ENCODE measurements at places on chromosomes 4 and X.

DNA sequence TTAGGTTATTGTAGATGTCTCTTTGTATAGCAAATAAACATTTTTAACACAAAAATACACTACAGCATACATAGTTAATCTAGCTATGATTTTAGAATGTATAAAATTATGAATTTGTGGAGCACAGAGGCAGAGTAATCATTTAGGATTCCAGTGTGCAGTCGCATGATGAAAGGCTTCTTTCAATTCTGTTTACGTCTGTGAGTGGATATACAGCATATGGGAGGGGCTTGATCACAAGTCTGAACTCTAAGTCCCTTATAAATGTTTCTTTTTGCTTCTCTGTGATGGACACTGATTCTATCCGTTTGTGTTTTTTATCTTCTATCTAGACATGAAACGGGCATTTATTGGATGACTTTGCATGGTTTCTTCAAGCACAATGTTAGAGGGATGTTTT, 1239.6 kb upstream of the AGA start:
- no peak for DNase-seq

DNA sequence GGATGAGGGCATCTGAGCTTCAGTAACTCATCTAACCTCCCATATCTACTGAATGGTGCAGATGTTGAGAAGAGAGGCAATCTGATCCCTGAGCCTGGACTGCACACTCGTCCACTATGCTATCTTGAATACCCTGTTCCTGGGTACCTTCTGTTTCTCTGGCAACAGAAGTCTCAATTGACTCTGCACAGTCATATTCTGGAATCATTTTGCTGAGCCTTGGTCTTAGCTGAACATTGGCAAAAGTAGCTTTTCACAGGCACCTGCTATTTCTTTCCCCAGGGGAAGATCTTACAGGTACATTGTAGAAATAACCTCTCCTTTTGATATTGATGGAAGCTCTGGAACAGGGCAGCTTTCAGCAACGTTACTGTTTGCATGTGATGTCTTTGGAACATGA, 161.5 kb upstream of the GPR101 start:
- DNase-seq = no peak

DNA sequence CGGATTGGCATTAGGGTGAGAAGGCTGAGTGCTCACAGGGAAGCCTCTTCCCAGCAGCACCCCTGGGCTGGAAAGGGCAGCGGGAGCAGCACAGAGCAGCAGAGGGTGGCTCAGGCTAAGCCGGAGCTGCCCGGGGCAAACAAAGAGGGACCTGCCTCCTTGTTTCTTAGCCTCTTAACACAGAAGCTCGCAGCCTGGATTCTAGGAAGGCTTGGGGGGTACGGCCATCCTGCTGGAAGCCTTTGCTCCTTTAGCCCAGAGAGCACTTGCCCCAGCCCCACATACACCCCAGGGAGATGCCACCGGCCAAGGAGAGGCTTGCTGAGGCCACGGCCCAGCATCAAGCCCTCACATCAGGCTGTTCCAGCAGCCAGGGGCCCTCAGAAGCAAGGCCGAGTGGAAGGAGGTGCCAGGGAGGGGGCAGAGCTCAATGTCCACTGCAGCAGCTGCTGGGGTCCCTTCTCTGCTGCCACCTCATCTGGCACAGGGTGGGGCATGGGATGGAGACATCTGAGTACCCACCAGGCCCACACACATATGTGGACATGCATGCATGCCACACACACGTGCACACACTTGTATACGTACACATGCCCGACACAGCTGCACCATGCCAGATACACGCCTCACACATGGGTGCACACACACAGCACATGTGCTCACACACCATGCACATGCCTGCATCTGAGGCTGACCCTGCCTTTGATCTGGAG, 20.3 kb upstream of the SPON2 start:
- no peak for DNase-seq

GRCh38 chr4:156838761-156839160, 132.8 kb downstream of the PDGFC start:
- no peak for DNase-seq

DNA sequence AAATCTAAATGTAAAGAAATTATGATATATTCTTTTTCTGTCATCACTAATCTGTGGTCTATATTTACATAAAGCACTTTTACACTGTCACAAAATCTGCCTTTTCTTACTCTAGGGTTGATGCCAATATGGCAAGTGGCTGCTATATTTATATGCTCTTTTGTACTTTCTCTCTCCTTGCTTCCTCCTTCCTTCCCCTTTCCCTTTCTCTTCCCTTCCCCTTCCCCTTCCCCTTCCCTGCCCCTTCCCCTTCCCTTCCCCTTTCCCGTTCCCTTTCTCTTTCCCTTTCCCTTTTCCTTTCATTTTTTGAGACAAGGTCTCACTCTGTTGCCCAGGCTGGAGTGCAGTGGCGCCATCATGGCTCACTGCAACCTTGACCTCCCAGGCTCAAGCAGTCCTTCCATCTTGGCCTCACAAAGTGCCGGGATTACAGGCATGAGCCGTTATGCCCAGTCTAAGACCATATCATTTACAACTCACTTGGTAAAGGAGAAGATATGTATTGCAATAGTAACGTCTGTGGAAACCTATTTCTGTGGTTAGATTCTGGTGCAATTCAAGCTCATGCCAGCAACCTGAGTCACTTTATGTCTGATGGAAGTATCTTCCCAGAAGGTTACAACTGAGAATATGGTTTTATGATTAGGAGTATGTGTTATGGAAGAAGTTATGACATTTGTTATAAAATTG, 13.9 kb upstream of the PLAC8 start:
- peak; percentile 66 for DNase-seq

- DNase-seq = no peak
These were observed 9.6 kb downstream of the RHOH start for GRCh38 chr4:40206426-40206825.

GRCh38 chr4:156019246-156019645, 65.6 kb upstream of the CTSO start:
- DNase-seq = no peak

DNA sequence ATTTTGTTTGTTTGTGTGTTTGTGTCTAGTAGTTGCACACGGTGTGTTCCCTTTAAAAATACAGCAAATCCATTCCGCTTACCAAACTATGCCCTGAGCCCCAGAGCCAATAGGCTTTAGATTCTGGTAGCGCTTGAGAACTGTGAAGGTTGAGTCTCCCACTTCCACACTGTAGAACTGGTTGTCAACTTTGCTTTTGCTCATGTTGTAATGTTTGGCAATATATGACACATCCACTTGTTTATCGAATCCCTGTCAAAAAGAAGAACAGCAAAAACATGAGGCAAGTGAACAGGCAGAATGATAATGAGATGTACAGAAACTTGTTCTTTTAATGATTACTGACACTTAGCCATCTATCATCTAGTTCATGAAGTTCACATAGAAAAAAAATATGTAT, 200.6 kb downstream of the MAPK10 start:
- no peak for DNase-seq

GRCh38 chrX:53481816-53482465, 47.8 kb upstream of the HSD17B10 start:
- peak; percentile 5 for DNase-seq

- peak; percentile 32 for DNase-seq
These were observed 669 bp upstream of the PHKA2 start for GRCh38 chrX:18984381-18985185.

DNA sequence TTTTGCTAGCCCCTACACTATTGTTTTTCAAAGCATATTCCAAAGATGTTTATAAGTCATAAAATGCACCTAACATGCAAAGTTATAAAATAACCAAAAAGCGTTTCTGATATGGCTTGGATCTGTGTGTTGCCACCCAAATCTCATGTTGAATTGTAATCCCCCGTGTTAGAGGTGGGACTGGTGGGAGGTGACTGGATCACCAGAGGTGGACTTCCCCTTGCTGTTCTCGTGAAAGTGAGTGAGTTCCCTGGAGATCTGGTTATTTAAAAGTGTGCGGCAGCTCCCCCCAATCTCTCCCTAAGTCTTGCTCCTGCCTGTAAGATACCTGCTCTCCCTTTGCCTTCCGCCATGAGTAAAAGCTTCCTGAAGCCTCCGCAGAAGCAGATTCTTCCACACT, 22.8 kb upstream of the SORBS2 start:
- DNase-seq = no peak

GRCh38 chr4:67809502-67809901, 55.3 kb upstream of the GNRHR start:
- DNase-seq = no peak

- no peak for DNase-seq
These were observed 6.5 kb upstream of the RNF4 start for GRCh38 chr4:2462218-2462991.

All from fibroblast of skin of left biceps (primary cell).